Activated naive CD4-positive, alpha-beta T cell treated with anti-CD3 and anti-CD28 coated beads for 36 hours (primary cell): ENCODE measurements at places on chromosomes 2 and 18. TPM values are rescaled to one million over a fixed set of nuclear protein-coding genes. Genes with fewer than 3 reads are reported as not detected.

DNA sequence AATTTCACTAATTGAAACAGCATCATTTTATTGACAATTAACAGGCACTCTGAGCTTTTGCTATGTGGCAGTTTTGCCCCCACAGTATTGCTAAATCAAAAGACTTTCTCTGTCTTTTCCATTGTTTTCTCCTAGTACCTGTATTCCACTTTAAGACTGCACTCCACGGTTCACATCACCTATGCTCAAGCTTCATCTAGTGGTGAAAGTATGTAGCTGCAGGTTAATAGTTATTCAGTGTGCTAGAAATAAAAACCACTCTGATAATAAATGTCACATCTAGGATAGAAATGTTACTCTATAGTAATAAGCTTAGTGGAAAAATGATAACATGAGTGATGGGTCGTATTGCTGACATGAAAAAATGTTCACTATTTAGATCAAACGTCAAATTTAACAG lies 24.6 kb downstream of the ARL6IP6 start:
- no peak for DNase-seq

DNA sequence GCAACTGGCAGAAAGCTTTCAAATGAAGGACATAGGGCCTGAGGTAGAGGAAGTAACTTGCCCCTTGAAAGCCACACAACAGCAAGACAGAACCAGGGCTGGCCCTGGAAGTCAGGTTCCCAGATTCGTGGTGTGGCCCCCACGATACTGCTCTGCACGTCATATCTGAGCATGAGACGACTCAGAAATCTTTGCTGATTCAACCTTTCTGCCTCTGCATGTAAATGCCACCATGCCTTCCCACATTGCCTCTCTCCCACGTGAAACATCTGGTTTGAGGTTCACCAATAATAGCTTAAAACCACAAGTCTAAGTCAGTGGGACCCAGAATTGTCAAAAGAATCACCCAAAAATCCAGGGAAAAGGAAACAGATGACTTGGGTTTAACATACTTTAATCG lies 214.0 kb upstream of the TRIB2 start:
- DNase-seq: peak; percentile 53

DNA sequence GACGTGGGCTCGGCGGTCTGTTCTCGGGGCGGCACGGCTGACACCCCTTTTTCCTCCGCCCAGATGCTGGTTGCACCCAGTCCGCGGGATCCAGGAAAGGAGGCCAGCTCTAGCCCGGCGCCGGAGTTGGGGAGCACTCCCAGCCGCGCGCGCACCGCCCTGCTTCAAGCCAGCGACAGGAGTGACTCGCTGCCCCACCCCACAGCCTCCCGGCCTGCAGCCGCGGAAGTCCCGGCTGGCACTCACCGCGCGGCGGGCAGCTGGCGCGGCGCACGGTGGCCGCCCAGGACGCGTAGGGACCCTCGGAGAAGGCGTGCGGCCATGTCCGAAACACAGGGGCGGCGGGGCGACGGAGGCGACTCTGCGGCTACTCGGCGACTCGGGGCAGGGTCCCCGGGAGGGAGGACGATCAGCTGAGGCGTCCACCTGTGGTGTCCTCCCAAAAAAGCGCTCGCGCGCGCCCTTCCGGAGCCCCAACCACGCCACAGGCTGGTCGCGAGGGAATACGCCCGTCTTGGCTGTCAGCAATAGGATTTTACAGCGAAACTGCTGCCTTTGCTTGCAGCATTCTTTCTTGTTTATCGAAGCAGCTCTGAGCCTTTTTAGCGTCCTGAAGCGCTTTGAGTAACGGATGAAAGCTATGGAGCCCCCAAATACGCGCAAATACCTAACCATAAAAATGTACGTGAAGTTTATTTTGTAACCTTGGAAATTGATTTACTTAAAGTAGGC lies at the start of gene ACADL:
TSS of gene ACADL (minus strand) at position 507 of the 732 bp plus-strand sequence. CDS start at position 323, 184 bp downstream.
- DNase-seq: peak; percentile 18

ASAP2 gene
- 0.15 TPM for total RNA-seq

PDE1A gene
- not detected for total RNA-seq
